NCI-H748 treated with DMSO at 0.1 percent for 48 hours (cell line): ENCODE measurements at places on chromosomes 12 and 14.

DNA sequence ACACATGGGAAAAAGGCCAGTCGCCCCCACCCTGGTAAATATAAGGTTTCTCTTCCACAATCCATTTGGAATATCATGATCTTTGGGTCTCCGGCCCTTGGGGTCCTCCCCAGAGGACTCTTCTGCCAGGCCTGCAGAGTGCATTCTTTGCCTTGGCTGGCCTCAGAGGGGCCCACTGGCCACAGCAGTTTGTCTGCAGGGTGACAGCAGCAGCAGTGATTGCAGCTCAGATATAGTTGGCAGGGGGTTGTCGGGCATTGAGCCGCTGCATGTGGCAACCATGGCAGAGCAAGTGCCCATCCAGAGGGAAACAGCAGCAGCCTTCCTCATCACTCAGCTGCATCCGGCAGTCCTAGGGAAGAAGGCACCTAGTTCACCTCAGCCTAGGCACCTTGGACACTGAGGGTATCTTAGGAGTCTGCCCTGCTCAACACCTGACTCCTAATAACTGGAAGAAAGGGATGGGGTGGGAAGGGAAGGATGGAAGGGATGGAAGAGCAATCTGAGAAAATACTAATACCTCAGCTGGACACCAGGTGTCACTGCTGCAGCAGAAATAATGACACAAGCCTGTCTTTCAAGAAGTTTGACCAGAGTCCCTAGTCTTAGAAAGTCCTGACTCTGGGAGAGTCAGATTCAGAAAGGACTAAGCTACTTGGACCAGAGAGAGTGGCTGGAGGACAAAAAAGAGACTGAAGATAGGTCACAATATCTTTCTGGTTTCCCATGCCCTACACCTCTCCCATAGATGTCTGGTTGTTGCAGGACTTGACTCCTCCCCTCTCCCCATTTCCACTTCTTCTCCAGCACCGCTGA is 8.9 kb downstream of the AJUBA start:
- peak; percentile 14 for DNase-seq

GRCh38 chr12:30985814-30986452 is 59.4 kb downstream of the TSPAN11 start:
- DNase-seq, result no peak

DNA sequence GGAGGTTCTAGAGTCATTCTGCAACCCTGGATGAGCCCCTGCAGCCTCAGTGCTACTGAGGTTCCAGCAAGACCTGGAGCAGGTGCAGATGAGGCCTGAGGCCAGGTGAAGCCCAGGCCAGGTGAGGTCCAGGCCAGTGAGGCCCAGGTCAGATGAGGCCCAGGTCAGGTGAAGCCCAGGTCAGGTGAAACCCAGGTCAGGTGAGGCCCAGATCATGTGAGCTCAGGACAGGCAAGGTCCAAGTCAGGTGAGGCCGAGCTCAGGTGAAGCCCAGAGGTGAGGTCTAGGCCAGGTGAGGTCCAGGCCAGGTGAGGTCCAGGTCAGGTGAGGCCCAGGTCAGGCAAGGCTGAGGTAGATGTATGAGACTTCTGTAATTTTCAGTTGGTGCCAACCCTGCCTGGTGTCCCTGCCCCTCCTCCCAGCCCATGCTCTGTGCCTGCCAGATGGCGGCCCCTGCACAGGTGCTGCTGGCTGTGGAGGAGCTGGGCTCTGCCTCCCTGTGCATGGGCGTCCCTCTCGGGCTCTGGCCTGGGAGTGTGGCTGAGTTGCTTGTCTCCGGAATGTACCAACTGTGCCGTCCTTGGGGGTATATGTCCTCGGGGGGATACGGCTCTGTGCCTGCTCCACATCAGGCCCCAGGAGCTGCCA is 388.5 kb downstream of the TMEM121 start:
- DNase-seq, result no peak

DNA sequence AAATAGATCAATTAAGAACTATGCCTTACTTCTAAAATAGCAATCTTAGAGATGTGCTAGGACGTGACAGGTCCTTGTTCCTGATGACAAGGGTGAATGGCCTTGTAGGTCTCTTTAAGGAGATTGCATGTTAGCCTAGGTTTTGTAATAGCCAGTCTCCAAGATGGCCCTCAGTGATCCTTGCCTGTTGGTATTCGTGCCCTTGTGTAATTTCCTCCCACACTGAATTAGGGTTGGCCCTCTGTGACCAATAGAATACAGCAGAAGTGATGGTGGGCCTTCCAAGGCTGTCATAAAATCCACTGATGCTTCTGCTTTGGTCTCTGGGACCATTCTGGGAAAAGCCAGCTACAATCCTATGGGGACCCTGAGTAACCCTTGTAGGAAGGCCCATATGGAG is 38.2 kb upstream of the SNX6 start:
- no peak for DNase-seq

DNA sequence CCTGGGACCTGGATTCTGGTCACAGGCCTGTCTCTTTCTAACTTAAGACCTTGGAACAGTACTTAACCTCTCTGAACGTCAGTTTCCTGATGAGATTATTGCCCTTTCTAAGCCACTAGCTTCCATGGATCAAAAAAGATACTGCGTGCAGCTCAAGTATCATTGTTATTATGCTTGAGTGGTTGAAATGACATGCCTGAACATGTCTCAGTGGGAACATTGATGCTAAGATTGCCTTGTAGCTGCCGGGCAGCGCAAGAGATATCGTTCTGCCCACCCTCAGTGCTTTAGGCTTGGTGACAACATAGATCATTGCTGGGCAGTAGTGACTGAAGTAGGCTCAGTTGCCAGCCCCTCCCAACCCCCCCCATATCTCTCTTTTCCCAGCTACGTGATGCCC is 131.9 kb downstream of the SMOC1 start:
- no peak for DNase-seq

- peak; percentile 55 for DNase-seq
These were observed 31.3 kb upstream of the SMUG1 start for GRCh38 chr12:54220092-54220557.

- no peak for DNase-seq
These were observed 13.0 kb downstream of the FBXO33 start for GRCh38 chr14:39419272-39419671.

- DNase-seq, result peak; percentile 1
These were observed 31.9 kb upstream of the MON2 start for GRCh38 chr12:62434494-62435302.

DNA sequence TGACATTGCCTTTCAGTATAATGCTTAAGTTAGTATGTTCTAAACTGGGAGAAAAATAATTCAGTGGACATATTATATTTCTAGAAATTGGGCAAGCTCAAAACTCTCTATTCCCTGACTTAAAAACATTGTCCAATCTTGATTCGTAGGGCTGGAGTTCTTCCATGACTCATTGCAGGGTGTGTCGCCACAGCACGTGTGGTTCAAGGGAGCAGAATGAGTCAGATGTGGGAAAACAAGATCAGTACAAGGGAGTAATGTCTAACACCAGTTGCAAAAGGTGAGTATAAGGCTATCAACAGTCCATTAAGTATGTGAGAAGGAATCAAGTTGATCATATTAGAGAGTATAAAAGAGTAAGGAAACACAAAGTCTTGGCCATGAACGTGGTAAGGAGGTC is 887.0 kb downstream of the TMTC2 start:
- DNase-seq, result no peak

DNA sequence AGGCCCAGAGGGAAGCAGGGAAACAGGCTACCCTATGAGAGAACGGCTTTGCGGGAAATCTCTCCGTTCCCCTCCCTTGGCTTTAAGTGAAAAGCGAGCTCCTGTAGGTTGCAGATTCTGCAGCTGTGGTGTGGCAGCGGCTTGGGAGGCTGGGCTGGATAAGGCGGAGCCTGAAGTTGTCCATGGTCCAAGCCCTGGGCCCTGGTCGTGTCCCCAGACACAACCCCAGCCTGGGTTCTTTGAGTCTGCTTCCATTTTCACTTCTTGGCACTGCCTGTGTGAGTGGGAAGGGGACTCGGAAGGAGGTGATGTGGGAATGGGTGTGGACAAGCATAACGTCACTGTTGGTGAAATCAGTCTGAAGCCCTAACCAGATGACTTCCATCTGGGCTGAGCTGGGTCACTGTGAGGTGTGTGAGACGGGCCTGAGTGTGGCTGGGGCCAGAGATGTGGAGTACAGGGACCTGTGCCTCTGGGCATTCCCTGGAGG is 43.0 kb upstream of the CTDSP2 start:
- DNase-seq, result no peak

DNA sequence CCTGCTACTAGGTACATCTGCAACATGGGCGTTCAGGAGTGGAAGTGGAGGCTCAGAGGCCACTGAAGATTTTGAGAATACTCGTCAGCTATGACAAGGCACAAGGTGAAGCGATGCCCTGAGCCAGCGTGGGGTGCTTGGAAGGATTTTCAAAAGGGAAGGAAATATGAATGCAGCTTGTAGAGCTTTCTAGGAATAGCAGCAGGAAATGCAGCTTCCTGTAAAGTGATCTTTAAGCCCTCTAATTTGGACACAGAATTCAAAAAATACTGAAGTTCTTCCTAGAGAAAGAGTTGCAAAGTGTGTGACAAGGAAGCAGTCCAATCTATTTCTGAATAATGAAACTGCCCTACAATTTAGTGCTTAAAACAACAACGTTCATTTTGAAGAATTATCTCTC is 13.2 kb upstream of the C1S start:
- DNase-seq, result no peak

DNA sequence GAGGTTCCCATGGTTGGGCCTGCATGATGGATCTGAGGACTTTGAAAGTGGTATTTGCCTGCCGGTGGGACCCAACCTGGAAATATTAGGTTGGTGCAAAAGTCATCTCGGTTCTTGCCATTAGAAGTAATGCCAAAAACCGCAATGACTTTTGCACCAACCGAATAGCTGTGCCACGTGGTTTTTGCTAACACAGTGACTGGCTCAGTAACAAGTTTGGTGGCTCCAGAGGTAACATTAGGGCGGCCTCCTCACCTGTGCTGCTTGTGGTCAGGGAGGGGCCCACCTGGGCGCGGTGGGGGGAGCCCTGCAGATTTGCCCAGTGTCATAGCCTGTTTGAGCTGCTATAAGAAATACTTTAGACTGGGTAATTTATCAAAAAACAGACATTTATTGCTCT is 1.8 kb downstream of the BDKRB2 start:
- no peak for DNase-seq

DNA sequence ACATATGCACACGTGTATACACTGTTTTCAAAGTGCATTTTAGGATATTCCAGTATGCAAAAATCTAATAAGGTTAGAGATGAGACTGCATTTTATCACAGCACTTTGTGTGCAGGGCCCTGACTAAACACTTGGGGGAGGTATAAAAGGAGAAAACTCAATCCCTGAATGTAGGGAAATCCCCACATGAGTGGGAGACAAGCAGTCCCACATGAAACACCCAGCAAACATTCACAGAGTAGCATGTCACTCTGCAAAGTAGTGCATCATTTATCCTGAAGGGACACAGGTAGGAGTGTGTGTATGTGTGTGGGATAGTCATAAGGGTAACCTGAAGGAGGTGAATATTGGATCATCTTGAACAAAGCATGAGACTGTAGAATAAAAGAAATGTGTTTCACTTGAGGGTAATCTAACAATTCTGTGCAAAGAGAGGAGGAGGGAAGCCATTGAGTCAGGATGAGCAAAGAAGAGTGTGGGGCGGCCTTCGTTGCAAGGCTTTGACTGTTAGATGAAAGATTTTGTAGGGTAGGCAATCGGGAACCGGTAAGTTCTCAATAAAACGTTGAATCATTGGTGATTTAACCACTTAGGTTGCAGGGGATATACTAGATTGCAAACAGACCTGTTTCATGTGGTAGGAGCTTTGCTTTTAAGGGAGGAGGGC is 2.9 kb downstream of the PRPF40B start:
- no peak for DNase-seq

DNA sequence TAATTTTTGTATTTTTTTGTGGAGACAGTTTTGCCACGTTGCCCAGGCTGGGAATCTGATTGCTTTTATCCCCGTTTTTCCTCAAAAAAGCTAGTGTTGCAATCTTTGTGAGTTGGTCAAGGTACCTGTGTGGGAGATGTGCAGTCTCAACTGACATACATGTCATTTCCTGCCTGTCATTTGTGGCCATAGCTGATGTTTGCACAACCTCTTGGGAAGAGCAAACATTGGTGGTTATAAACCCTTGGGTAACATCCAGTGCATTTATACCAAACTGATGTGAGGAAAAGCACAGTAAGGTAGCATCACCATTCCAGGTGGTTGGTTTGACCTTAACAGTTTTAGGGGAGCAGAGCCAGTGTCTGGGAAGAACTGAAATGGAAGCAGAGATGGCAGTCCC is 54.7 kb downstream of the ATG14 start:
- DNase-seq, result peak; percentile 24

- DNase-seq, result no peak
These were observed 241.6 kb downstream of the TMEM132D start for GRCh38 chr12:129662234-129662633.

DNA sequence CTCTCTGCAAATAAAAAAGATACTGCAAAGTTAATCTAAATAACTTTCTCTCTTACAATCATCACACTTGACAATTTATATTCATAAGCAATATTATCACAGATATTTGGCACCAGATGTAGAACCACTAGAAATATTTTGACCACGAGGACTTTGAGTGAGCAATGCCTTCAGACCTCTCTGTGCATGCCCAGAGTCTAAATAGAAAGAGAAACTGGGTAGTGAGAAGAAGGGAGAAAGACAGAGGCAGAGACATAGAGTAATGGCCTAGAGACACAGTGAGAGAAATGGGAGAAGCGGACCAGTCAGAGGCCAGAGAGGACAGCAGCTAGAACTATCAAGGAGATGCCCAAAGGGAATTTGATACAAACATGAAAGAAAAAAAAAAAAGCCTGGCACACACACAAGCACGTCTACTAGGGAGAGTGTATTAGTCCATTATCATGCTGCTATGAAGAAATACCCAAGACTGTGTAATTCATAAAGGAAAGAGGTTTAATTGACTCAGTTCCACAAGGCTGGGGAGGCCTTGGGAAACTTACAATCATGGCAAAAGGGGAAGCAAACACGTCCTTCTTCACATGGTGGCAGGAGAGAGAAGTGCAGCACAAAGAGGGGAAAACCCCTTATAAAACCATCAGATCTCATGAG is 41.1 kb downstream of the BMP4 start:
- no peak for DNase-seq

DNA sequence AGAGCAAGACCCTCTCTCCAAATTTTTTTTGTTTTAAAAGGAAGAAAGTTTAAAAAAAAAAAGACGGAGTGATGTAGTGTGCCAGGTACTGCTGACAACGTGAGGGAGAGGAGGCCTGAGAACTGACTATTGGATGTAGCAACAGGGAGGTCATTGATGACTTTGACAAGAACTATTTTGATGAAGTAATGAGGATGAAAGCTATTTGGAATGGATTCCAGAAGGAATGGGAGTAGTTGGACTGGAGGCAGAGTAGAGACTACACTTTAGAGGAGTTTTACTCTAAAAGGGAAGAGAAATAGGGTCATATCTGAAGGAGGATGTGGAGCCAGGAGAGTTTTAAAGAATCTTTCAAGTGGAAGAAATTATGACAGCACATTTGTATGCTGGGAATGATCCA is 27.8 kb upstream of the SLC38A2 start:
- no peak for DNase-seq
